Tibial nerve (tissue), 4 donors: ENCODE measurements at places on chromosomes 11 and 22. TPM values are rescaled to one million over a fixed set of nuclear protein-coding genes. Genes with fewer than 3 reads are reported as not detected.

- H3K27me3 ChIP-seq = no peaks in the 10 kb centered on the region
- H3K4me1 ChIP-seq = no peaks in the 10 kb centered on the region
- no peaks in the 10 kb centered on the region for H3K36me3 ChIP-seq
- H3K4me3 ChIP-seq = no peak overlapping the region
Measured at GRCh38 chr11:87431392-87431791, 393.7 kb downstream of the TMEM135 start.

GRCh38 chr11:125514336-125515101, 18.5 kb upstream of the FEZ1 start:
- no peaks in the 10 kb centered on the region for H3K36me3 ChIP-seq
- no peaks in the 10 kb centered on the region for H3K27me3 ChIP-seq
- H3K27ac ChIP-seq = no peak overlapping the region
- no peaks in the 10 kb centered on the region for H3K4me1 ChIP-seq
- no peak for DNase-seq
- H3K4me3 ChIP-seq = no peak overlapping the region

Gene COPB1
- total RNA-seq = 84.6 TPM

Gene ARHGAP20
- total RNA-seq = 8.8 TPM
